Suppressor macrophage (primary cell): ENCODE measurements at places on chromosomes 1 and 21.

- peak; percentile 90 for DNase-seq
Observed at GRCh38 chr21:34545079-34545884, 33.3 kb upstream of the KCNE1 start.

DNA sequence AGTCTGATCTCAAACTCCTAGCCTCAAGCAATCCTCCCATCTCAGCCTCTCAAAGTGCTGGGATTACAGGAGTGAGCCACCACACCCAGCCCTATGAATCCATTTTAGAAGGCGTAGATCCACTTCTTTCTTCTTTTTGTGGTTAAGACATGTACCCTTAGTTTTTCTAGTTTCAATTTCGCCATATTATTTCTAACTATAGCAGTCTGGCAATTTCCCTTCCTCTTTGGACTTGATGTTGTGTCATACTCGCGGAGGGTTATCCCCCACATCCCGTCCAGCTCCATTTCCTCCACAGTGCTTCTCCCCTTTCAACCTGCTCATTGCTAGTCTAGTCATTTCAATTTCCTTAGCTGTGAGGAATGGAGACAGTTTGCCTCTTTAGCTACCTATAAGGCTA, 5.2 kb upstream of the LRRC8D start:
- peak; percentile 63 for DNase-seq

DNA sequence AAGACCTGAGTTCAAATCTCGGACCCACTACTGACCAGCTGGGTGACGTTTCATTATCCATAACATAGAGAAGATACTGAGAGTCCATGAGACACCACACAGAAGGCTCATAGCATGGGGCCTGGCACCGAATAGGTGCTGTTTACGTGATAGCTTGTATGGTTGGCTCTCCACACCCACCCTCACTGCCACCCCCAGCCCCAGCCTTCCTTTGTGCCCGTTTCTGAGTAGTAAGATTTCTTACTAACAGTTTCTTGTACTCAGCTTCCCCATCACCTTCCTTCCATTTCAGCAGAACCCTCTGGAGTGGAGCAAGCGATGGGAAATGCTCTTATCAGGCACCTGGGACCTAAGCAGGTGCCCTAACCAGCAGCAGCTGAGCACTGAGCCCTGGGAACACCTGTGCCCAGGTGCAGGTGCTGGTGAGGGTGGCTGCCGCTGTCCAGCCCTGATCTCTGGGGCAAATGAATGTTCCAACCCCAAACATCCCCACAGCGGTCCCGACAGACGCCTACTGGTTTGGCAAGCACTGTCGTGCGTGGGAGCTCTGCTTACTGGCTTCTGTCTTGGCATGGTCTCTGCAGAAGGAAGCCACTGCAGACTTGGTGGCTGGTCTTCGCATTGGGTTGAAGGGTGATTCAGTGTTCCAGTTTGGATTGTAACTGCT, 225.4 kb downstream of the CAMTA1 start:
- no peak for DNase-seq

GRCh38 chr21:40640266-40640789, 206.6 kb downstream of the DSCAM start:
- DNase-seq = no peak

GRCh38 chr1:42250164-42250563, 84.9 kb downstream of the FOXJ3 start:
- DNase-seq = no peak

- DNase-seq = peak; percentile 95
Observed at GRCh38 chr1:28668956-28669723, 556 bp downstream of the GMEB1 start.

DNA sequence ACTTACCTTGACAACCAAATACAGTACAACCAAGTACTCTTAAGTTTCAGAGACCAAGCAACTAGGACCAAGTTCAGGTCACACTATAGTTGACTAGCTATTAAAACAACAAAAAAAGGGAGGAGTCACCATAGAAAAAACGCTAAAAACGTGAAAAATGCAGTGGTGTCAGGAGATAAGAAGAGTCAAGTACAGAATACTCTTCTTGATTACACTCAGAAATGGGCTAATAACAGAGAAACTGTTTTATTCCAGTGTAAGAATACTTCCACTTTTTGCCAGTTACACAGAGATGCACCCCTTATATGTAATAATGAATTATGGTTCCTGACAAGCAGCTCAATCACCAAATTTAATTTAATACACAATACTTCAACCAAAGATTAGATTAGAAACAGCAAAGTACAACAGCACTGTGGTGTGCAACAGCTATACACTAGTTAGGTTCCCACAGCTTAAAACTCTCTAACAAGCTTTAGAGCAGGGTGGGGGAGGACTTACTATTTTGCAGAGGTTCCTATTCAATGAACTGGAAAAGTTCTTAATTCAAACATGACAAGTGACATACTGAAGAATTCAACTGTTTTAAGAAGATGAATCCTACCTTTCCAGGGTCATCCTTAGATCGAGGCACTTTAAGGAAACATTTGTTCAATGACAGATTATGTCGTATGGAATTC, 70.4 kb downstream of the FOXJ3 start:
- DNase-seq = no peak

DNA sequence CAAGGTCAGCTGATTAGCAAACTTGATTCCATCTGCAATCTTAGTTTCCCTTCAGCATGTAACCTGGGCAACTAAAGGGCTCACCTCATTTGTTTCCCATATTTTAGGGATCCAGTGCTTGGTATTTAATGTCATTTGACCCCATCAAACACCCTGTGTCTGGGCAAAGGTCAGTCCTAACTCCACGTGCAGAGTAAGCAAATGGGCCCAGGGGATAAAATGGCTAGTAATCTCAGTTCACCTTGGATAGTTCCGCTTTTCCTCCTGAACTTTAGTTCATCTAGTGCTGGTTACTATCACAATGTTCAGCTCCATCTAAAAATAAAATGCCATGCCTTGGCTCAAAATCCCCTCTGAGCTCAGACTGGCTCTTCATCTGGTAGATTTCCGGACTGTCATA, 19.5 kb downstream of the PRKAB2 start:
- no peak for DNase-seq

- no peak for DNase-seq
Observed at GRCh38 chr1:221740369-221740992, 1.4 kb downstream of the DUSP10 start.

- peak; percentile 11 for DNase-seq
Observed at GRCh38 chr1:244069326-244069898, 18.3 kb downstream of the ZBTB18 start.

- peak; percentile 52 for DNase-seq
Observed at GRCh38 chr1:174966008-174966572, 33.7 kb upstream of the CACYBP start.

GRCh38 chr1:96808191-96808590, 86.6 kb downstream of the PTBP2 start:
- no peak for DNase-seq

GRCh38 chr1:54805981-54806381, 4.9 kb upstream of the TTC22 start:
- no peak for DNase-seq

DNA sequence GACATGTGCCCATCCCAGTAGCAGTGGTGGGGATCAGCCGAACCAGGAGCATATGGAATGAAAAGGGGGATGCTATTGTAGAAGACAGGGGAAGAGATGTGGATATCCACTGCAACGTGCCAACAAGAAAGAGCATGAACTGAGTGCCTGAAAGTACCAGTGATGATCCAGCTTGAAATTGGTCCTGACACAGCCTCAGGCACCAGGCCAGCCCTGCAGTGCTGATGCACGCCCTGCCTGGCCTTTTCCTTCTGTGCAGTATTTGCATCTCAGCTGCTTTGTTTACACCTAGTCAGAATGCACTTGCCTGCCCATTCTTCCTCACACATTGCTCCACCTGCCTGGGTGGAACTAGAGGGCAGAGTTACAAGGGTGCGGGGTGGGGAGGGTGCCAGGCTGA, 50.3 kb upstream of the ARTN start:
- no peak for DNase-seq

- DNase-seq = no peak
Observed at GRCh38 chr1:21436488-21437340, 3.2 kb upstream of the NBPF3 start.

- no peak for DNase-seq
Observed at GRCh38 chr1:228392111-228392936, 14.3 kb downstream of the TRIM11 start.

DNA sequence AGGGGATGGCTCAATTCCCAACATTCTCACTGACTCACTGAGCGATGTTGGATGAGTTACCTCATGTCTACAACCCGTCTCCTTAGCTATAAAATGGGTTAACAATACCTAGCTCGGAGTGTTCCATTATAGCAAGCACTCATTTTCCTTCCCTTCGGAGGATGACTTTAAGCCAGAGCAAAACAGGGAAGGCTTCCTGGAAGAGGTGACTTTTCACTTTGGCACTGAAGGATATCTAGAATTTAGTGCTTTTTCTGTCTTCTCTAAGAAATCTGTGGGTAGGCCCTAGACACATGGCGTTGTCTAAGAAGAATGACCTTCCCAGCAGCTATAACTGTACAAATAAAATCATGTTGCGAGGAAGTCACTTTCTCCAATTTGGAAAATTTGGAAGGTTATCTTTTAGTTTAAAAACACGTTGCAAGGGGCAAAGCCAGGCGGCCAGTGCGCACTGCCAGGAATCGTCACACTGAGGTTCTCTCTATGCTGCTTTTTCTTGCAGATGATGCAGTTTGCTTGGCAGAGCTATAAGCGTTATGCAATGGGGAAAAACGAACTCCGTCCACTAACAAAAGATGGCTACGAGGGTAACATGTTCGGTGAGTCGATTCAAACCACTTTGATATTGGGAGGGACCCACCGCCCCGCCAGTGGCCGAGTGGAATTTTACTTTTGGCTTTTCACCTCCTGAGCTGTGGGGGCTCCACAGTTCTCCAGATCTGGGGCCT, 69.5 kb downstream of the MAN1C1 start:
- DNase-seq = no peak

GRCh38 chr1:30892671-30893073, 15.9 kb downstream of the SDC3 start:
- DNase-seq = peak; percentile 24

DNA sequence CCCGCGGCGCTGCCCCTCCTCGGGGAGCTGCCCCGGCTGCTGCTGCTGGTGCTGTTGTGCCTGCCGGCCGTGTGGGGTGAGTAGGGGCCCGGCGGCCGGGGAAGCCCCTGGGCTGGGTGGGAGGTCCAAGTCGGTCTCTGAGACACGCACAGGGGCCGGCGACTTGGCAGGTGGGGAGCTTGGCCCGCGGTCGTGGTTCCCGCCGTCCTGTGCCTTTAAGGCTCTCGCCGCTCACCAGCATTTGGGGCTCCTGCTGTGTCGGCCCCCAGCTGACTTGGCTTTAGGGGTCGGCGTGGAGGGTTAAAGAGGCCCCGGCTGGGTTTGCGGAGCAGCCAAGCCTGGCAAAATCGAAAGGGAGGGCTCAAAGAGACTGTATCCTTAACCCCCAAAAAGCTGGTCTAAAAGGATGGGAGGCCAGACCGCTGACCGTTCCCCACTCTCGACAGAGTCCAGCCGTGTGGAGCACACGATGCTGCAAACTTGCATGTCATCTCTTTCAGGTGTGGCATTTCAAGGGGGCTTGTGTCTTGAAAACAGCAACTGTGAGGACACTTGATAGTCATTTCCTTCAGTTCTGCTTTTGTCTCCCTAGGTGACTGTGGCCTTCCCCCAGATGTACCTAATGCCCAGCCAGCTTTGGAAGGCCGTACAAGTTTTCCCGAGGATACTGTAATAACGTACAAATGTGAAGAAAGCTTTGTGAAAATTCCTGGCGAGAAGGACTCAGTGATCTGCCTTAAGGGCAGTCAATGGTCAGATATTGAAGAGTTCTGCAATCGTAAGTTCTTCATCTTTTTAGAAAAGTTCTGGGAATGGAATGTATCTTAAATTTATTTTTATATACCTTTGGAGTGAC, 540 bp downstream of the CD55 start:
- peak; percentile 20 for DNase-seq

- DNase-seq = no peak
Observed at GRCh38 chr1:168623003-168623828, 46.8 kb downstream of the XCL1 start.

DNA sequence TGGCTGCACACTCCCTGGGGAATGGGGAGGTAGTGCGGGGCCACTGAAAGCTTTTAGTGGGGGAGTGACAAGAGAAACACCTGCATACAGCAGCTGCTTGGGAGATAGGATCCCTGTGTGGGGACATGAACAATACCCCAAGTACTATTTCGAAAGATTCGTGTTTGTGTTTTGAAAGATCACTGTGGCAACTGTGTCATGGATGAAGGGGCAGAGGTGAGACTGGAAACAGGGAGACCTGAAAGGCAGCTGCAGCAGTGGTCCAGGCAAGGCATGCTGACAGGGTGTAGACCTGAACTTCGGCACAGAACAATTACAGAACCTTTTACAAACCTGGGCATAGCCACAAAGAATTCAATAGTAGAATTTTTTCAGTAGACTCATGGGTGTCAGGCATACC, 32.9 kb downstream of the TENT5C start:
- DNase-seq = no peak

- no peak for DNase-seq
Observed at GRCh38 chr1:201180901-201181300, 9.7 kb upstream of the IGFN1 start.

DNA sequence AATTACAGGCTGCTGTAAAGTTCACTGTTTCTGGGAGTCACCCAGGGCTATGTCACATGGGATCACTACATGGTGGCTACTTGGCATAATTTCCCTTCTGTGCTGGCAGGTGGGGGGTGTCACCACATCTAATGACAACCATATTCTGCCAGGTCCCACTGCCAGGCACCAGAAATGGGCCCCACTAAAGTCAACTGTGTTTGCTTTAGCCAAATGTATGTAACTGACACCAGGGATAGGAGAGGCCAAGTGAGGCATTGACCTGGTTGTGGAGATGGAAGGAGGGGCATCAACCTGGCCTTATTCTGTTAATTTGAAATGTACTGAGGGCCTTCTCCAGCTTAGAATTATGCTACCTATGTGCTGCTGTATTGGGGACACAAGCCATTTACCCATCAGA, 370.6 kb upstream of the PROX1 start:
- no peak for DNase-seq

DNA sequence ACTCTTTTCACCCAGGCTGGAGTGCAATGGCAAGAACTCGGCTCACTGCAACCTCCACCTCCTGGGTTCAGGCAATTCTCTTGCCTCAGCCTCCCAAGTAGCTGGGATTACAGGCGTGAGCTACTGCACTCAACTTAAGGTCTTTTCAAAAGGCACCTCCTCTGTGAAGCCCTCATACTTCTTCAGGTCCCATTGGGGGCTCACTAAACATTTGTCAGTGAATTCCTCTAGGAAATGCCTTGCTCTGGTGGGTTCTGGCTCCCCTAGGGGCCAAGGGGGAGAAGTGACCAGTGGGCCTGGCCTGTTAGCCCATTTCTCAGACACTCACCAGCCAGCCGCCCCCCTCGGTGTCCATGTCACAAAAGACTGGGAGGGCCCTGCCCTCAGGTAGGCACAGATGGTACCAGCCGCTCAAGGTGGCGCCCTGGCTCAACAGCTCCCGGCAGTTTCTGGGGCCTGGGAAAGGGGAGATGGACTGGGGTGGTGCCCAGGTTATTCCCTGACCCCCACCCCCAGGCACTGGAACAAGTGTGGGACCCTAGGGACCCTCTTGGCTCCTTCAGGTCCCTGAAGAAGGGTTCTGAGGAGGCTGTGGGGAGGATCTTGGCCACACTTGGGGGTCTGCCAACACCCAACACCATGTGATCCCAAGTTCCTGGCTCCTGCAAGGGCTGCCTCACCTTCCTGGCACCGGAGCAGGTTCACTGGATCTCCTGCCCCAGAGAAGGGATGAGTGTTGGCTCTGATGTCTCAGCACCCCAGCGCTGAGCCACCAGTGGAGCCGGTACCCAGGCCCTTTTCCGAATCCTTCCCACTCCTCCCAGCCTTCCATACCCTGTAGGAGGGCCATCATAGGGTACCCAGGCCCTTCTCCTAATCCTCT, 1.6 kb downstream of the FCN3 start:
- DNase-seq = no peak
